GM12878 (cell line): ENCODE measurements at places on chromosomes 3 and 15.

- DNase-seq: no peak
Observed at GRCh38 chr15:89825271-89825940, 10.8 kb upstream of the ANPEP start.

GRCh38 chr3:156530980-156531379 lies 23.9 kb downstream of the SSR3 start:
- no peak for DNase-seq

- DNase-seq: no peak
Observed at GRCh38 chr15:99447497-99448371, 118.0 kb upstream of the MEF2A start.

GRCh38 chr15:65033659-65034269 lies 4.3 kb upstream of the MTFMT start:
- no peak for DNase-seq

- DNase-seq: no peak
Observed at GRCh38 chr3:20160230-20160629, 25.8 kb downstream of the SGO1 start.

DNA sequence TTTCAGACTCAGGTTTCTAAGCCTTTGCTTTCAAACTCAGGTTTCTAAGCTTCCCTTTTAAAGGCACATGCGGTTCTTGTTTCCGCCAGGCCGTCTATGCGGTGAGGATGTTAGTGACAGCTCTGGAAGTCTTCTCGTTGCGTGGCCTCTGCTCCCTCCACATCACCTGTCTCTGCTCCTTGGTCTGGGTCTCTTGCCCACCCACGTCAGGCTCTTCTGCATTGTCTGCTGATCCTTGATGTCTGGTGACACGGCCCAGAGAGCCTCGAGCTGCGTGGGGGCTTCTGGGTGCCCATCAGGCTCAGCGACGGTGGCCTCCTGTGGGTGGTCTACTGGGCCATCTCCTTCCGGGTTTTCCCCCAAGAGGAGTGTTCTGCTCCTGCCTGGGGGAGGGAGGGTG lies 30.5 kb downstream of the KLF13 start:
- no peak for DNase-seq

- DNase-seq: peak; percentile 63
Observed at GRCh38 chr15:78565097-78565950, at the start of gene CHRNA5. Gene CHRNA5, plus strand, starts transcription at chr15:78565520. Its CDS starts 200 bp downstream, at chr15:78565720.

GRCh38 chr3:144511346-144511745 lies 539.7 kb downstream of the DIPK2A start:
- DNase-seq: no peak

- no peak for DNase-seq
Observed at GRCh38 chr3:89392991-89393390, 285.6 kb downstream of the EPHA3 start.

DNA sequence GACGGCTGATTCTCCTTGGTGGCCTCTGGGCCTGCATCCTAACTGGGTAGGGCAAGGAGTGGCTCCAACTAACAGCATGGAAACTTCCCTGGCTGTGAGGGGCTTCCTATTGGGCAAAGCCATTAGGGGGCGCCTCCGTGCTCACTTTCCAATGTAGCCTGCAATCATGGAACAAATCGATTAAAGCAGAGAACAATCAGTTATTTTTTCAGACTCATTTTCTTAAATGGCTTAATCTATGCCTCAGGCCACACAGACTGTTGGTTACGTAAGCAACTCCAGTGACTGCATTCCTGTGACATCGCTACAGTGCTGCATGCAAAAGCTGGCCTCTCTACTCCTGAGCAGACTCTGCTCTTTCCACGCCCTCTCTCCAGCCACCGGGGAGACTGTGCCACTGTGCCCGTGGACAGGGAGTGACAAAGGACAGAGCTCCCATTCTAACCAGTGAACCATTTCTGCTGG lies 278.9 kb downstream of the KLF13 start:
- DNase-seq: no peak

DNA sequence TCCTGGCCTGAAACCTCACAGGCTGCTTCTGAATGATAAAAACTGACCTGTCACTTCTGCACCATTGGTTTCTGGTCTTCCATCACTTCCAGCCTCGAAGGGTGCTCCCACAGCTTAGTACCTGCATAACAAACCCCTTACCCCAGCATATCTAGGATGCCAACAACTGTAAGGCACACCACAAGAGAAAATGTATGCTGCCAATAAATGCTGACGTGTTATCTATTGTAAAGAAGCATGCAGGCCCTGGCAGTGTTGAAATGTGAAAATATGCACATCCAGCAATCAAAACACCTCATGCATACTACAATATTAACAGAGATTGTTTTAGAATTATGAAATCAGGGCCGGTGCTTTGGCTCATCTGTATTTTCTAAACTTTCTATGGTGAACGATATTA lies 242.0 kb upstream of the NSMCE3 start:
- DNase-seq: no peak

GRCh38 chr15:69604072-69604411 lies 151.4 kb downstream of the RPLP1 start:
- DNase-seq: no peak

- no peak for DNase-seq
Observed at GRCh38 chr15:27219636-27220035, 248.7 kb downstream of the GABRG3 start.

GRCh38 chr3:125151916-125152315 lies 60.6 kb downstream of the SLC12A8 start:
- no peak for DNase-seq

DNA sequence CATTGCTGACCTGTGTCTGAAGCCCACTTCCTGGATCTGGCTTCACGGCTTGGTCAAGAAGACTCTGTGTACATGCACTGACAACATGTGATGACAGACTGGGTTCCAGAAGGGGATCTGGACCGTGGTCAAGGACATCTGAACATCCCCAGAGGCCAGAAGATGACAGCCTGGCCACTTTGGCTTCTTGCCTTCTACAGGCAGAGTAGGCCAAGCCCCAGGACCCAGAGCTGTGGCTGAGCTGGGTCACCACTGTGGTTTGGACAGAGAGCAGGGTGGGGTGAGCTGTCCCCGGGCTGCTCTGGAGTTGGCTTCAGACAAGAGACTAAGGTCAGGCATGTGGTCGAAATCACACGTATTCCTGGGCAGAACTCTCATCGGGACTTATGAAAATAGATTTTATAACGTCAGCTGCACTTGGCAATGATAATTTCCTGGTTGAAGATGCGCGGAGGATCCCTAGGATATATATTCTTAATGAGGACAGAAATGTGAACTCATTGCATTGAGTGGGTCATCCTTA lies 114.1 kb upstream of the FRMD4B start:
- no peak for DNase-seq

- DNase-seq: no peak
Observed at GRCh38 chr3:32306072-32306471, 67.6 kb downstream of the CMTM8 start.

- no peak for DNase-seq
Observed at GRCh38 chr15:76123031-76123430, 63.2 kb downstream of the TMEM266 start.

- no peak for DNase-seq
Observed at GRCh38 chr15:78422571-78423340, 15.3 kb upstream of the IREB2 start.

DNA sequence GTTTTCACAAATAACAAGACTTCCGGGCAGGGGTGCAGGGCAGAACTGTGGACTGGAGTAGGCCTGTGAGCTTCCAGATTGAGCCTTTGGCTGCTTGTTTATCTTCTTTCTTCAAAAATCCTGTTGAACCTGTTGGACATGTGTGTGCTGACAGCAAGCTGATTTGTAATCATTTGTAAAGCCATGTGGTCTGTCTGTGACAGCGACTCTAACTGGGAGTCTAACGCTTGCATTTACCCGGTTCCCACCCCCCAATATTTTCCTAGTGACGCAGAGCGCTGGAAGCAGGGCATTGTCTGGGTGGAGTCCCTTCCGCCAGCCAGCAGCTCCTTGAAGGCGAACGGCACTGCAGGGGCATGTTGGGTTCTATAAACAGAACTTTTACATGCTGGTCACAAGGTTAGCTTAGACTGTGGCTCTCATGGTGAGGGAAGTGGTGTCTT lies 85.7 kb upstream of the MYZAP start:
- DNase-seq: no peak

- no peak for DNase-seq
Observed at GRCh38 chr15:62071711-62072308, 5.0 kb downstream of the C2CD4A start.

DNA sequence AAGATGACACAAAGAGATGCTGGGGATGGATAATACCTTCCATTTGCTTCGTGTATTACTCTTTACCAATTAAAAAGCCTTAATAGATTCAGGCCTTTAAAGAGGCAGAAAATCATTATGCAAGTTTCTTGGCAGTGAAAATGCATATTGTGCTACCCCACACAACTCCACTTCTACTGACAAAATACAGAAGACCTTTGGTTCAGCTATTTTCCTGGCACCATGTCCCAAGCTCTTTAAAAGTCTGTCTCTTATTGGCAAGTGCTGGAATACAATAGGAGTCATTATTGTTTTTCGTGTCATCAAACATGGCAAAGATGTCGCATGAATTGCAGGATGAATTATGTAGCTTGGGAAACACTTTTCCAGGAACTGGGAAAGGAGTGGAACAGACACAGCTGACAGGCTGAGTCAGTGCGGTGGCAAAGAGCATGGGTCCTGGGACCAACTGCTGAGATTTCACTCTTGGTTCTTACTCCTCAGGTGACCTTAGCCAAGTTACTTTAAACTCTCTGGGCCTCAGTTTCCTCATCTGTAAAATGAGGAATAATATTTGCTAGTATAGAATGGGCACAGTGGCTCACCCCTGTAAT lies 5.5 kb upstream of the TSPAN3 start:
- DNase-seq: no peak

DNA sequence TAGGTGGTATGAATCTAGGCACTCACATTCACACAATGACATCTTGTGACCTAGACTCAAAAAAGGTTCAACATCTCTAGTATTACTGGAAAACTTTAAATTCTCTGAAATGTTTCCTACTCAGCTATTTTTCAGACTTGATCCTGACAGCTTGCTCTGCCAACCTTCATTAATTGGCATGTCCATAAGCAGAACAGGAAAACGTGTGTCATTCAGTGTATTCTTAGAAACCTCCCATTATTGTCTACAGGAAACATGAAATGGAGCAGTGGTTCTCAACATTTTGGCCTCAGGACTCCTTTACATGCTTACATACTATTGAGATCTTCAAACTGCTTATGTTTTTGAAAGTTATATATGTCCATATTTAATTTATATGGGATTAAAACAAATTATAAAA lies 363.2 kb downstream of the NAALADL2 start:
- DNase-seq: no peak

DNA sequence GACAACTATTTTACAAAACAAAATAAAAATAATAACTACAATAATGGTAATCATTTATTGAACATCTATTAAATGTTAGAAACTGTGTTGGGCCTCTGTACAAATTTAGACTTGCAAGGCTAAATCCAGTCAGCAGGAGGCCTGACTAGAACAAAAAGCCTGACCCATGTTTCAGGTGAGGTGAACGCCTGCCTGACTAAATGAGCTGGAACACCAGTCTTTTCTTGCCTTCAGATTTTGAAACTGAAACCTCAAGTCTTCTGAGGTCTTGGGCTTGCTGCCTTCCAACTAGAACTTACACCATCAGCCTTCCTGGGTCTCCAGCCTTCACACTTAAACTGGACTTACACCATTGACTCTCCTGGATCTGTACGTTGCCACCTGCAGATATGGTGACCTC lies 706.9 kb downstream of the TBL1XR1 start:
- no peak for DNase-seq
